ENCODE measurements at places on chromosomes 16 and 17. TPM values are rescaled to one million over a fixed set of nuclear protein-coding genes. Genes with fewer than 3 reads are reported as not detected.

DNA sequence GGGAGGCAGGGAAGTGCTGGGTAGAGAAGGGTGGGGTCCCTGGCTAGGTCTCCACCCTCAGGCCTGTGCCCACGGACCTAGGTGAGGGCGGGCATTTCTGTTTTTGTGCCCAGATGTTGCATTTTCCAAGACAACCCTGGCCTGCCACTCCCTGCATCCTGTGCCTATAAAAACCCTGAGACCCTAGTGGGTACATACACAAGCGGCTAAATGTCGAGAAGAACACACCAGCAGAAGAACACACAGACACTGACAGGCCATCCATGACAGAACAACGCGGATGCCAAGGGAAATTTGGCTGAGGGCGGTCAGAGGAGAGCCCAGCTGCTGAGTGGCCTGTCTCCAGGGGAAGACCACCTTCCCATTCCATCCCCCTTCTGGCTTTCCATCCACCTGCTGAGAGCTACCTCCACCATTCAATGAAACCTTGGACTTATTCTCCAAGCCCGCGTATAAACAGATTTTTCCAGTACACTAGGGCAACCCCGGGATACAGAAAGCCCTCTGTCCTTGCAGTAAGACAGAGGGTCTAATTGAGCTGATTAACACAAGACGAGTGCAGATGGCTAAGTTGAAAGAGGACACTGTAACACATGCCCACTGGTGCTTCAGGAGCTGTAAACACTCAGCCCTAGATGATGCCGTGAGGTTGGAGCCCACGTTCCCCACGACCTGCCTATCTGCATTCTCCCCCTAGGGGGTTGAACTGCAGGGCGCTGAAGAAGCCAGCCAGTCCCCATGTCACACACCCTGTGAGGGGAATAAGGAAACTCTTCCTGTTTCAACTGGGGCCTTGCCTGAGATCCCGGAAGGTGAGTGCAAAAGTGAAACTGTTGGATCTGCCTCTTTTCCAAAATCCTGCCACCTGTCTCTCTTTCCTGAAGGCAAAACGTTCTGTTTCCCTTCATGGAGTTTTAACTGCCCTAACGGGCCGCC is 147.2 kb upstream of the COX10 start:
- no peak overlapping the region for H3K27ac ChIP-seq
- no peak overlapping the region for H3K4me3 ChIP-seq
- no peaks in the 10 kb centered on the region for H3K36me3 ChIP-seq
- peaks cover 2% of the 10 kb centered on the region for H3K4me1 ChIP-seq

- H3K27me3 ChIP-seq, result no peaks in the 10 kb centered on the region
- no peak for DNase-seq
- H3K36me3 ChIP-seq, result peaks cover 7% of the 10 kb centered on the region
- H3K4me3 ChIP-seq, result no peak overlapping the region
- peaks cover 6% of the 10 kb centered on the region for H3K4me1 ChIP-seq
Measured at GRCh38 chr16:28091656-28092055, 28.1 kb upstream of the GSG1L start.

DNA sequence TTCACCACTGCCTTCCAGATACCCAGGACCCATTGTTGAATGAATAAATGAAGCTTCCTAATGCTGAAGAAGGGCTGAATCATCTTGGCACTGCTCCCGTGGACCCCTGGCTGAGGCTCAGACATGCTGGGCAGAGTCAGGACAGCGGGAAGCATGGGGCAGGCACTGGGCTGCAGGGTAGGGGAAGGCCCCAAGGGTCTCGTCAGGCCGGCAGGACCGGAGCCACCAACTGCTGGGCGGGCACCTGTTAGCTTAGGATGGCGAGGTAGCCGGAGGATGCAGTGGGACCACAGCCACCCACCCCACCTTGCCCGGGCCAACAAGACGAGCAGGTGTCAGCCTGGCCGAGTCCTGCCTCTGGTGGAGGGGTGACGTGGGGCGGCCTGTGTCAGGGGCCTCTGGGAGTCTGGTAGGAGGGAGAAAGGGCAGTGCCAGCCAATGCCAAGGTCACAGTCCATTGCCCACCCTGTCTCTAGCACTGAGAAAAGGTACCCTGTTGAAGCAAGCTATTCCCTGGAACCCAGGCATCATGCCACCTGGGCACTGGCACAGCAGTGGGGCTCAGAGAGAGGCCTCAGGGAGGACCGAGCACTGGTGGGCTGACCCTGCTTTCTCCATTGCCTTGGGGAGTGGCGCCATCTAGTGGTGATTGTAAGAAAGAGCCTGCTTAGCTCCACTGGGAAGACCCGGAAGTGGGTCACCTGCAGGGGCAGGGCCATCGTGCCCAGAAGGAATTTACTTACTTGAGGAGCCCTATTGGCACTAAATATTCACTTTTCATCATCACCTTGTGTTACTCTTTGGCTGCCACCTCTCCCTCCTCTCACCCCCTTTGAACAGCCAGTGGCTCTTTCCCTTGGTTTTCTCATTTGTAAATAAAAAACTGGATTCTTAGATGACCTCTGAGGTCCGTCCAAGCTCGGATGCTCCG is 3.0 kb upstream of the DLX3 start:
- no peak overlapping the region for H3K4me3 ChIP-seq
- H3K4me1 ChIP-seq, result peaks cover 20% of the 10 kb centered on the region
- no peak overlapping the region for H3K27ac ChIP-seq
- peaks cover 67% of the 10 kb centered on the region for H3K27me3 ChIP-seq
- H3K36me3 ChIP-seq, result no peaks in the 10 kb centered on the region

DNA sequence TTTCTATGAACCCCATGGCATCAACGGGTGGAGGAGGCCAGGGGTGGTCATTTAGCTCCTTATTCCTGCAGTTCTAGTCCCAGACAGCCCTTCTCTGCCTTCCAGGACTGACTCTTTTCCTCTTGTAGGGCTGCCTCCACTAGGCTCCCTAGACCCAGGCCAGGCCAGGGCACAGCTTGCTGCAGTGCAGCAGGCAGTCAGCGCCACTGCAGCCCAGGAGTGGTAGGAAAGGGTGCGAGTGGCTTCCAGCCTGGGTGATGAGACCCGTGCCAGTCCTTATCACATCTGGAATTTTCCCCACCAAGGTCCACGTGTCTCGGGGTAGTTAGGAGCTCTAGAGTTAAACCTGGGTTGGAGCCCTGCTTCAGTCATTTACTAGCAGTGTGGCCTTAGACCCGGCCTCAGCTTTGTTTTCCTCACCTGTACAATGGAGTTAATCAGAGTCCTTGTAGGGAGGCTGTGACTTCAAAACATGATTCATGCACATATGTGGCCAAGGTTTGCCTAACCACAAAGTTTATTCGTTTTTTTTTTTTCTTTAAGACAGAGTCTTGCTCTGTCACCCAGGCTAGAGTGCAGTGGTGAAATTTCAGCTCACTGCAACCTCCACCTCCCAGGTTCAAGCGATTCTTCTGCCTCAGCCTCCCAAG is 4.7 kb downstream of the SLC5A11 start:
- H3K36me3 ChIP-seq, result no peaks in the 10 kb centered on the region
- no peak for DNase-seq
- H3K27ac ChIP-seq, result no peak overlapping the region
- peaks cover 3% of the 10 kb centered on the region for H3K27me3 ChIP-seq
- peaks cover 10% of the 10 kb centered on the region for H3K4me1 ChIP-seq

GRCh38 chr17:46717999-46718398 is 100.5 kb downstream of the WNT3 start:
- peaks cover 17% of the 10 kb centered on the region for H3K36me3 ChIP-seq
- peaks cover 6% of the 10 kb centered on the region for H3K4me1 ChIP-seq
- H3K4me3 ChIP-seq, result no peak overlapping the region

DNA sequence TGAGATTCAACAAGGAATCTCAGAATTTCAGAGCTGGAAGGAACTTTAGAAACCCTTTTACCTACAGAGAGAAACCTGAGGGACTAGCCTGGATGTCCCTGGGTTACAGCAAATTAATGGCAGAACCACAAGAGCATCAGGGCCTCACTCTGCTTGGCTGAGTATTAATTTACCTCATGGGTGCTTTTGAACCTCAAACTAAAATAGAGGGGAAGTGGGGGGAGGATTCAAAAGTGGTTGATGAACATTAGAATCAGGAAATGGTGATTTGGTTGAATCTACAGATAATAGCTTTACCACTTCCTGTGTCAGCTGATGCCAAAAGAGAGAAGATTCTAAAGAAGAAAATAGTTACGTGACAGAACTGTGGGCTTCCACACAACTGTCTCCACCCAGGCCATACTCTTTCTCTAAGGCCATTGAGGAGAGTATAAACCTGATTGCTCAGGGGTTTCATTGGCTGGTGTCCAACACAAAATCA is 11.3 kb upstream of the SKAP1 start:
- H3K4me1 ChIP-seq, result peaks cover 83% of the 10 kb centered on the region
- peak; percentile 86 for DNase-seq
- peak overlapping the region; percentile 51 for H3K4me3 ChIP-seq
- peak overlapping the region; percentile 95 for H3K27ac ChIP-seq
- H3K36me3 ChIP-seq, result peaks cover 7% of the 10 kb centered on the region

- no peak overlapping the region for H3K4me3 ChIP-seq
- no peaks in the 10 kb centered on the region for H3K27me3 ChIP-seq
- H3K27ac ChIP-seq, result peak overlapping the region; percentile 14
- DNase-seq, result no peak
Measured at GRCh38 chr17:29151567-29151966, 28.6 kb downstream of the MYO18A start.

DNA sequence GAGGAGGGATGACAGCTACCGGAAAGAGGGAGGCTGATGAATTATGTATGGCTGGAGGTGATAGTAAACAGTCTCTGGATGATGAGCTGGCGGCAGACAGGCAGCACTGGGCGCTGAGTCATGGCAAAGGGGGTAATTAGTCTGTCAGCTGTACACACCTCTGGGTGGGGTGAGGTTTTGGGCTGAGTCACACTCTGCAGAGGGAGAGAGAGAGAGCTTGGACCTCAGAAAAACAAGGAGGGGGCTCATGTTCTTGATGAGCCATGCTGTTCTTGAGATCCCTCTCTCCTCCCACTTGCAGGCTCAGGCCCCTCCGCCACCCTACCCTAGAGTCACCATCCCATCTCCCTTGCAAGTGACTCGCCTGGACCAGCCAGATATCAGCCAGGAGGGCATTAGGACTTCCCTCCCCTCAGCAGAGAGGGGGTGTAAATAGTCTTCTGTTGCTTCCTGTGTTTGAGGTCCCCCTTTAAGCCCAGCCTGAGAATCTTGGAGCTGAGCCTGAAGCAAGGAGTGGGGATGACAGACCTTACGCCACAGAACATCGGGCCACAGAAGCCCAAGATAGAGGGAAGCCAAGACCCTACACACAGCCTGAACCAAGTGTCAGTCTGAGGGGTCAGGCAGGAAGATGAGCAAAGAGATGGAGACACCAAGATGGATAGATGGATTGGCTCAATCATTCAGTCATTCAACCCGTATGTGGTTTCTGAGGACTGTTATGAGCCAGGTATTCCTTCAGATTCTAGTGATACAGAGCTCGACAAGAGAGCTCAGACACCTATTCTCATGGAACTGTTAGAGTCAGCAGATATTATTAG is 383.2 kb upstream of the CCL2 start:
- H3K27ac ChIP-seq, result no peak overlapping the region
- peaks cover 2% of the 10 kb centered on the region for H3K27me3 ChIP-seq
- no peak for DNase-seq
- H3K4me3 ChIP-seq, result no peak overlapping the region

Gene C17orf100
- 1.8 TPM for total RNA-seq
